Left renal cortex interstitium (tissue), 4 donors: ENCODE measurements at places on chromosomes 12 and 14.
A peak's percentile ranks its signal among the peaks of the same experiment; 100 is the strongest.

- no peak for DNase-seq
These were observed 66.4 kb downstream of the ATXN2 start for GRCh38 chr12:111532751-111533150.

DNA sequence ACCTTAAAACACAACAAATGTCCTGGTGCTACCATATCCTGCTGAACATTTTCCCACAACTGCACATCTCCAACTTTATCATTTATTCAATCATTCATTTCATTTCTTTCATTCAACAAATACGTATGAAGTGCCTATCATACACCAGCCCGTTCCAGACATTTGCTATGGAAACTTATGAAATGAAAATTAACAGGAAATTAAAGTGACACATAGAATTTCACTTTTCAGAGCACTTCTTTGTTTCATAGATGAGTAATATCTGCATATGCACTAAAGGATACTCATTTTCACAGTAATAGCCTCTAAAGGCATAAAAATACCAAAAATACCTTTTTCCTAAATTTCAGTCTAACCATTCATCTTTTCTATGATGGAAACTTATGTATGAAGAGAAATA, 12.6 kb downstream of the CNIH1 start:
- no peak for DNase-seq

- DNase-seq, result no peak
These were observed 28.1 kb upstream of the SINHCAF start for GRCh38 chr12:31353750-31354708.

DNA sequence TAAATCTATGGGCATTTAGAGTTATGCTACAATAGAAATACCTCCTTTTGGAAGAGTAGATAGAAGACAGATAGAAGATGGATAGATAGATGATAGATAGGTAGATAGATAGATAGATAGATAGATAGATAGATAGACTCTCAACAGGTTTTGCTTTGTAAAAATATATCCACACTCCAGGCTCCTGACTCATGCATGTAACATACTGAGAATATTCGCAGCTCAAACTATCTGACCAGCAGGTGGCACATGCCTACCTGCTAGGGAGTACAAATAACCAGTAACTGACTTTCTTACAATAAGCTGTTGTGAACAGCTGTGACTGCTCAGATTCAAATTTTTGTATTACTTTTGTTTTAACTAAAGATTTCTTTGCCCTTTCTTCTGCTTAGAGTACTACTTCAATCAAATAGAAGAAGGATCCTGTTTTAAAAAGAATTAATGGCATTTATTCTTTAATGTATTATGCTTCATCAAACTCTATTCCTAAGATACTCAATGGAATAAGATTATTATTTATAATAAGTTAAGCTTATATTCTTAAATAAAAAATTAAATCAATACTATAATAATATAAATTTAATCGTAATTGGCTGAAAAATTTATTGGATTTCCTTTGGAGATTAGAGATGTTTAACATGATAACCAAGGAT, 15.8 kb upstream of the CPNE8 start:
- peak; percentile 13 for DNase-seq

- DNase-seq, result no peak
These were observed 1761.3 kb upstream of the SEL1L start for GRCh38 chr14:83294941-83295340.

- DNase-seq, result no peak
These were observed 78.5 kb downstream of the TESC start for GRCh38 chr12:117020536-117021220.

- no peak for DNase-seq
These were observed 12.5 kb downstream of the HSD17B6 start for GRCh38 chr12:56775638-56776037.
